Activated naive CD4-positive, alpha-beta T cell treated with Interleukin-2 at 50 U/mL for 16 hours (primary cell): ENCODE measurements at places on chromosomes 3 and 15.

GRCh38 chr3:105800320-105800719 lies 68.5 kb downstream of the CBLB start:
- DNase-seq: no peak

- DNase-seq: no peak
Observed at GRCh38 chr15:61500951-61501620, 272.0 kb upstream of the RORA start.

GRCh38 chr3:129440618-129441190 lies 680 bp downstream of the IFT122 start:
- no peak for DNase-seq

GRCh38 chr3:187014417-187014864 lies 84.1 kb downstream of the ST6GAL1 start:
- DNase-seq: no peak

- no peak for DNase-seq
Observed at GRCh38 chr3:141253326-141253725, 21.7 kb downstream of the PXYLP1 start.

DNA sequence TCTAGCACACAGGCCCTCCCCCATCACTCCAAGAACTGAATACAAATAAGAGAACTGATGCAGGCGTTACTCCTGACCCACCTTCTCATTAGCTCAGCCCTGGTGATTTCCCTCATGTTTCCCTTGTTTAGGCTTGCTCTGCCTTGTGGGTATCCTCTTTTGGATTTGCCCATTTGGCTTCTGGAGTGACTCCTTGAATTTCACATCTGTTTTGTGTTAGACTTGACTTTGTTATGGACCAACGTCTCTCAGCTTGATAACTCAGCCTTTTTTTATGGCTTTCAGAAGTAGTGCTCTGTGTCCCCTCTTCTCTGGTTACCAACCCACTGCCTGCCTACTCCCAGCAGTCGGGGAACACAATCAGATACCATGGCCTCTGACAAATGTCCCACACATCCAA lies 11.3 kb upstream of the TMOD3 start:
- DNase-seq: no peak

- no peak for DNase-seq
Observed at GRCh38 chr15:96564546-96564945, 234.0 kb downstream of the NR2F2 start.

- no peak for DNase-seq
Observed at GRCh38 chr3:34218706-34219385, 420.4 kb downstream of the PDCD6IP start.

- DNase-seq: no peak
Observed at GRCh38 chr3:9430733-9431132, 33.3 kb downstream of the SETD5 start.

- no peak for DNase-seq
Observed at GRCh38 chr3:147914532-147914931, 505.4 kb downstream of the ZIC1 start.

DNA sequence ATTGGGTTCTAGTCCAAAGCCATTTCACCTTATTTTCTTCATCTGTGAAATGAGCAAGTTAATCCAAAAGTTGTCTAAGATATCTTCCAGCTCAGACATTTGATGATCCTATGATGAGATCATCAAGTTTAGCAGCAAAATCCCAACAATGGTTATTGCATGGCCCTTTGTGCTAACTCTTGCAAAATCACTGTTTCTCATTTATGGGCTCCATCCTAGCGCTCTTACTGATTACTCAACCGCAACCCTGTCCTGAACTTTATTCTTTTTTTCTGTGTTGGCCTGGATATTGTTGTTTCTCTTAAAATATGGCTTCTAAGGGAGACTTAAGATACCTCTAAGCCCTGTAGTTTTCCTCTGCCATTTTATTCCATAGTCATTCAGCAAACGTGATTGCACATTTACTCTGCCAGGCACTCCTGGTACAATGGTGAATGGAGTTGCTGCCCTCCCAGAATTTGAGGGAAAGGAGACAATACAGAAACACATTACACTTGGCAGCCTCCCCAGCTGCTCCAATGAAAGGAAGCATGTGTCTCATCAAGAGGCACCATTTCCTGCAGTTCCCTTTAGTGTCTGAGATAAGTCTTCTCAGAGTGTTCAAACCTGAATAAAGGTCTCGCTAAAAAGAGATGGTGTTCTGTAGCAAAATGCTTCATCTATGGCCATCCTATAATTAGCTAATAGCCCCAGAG lies 4.4 kb downstream of the GXYLT2 start:
- no peak for DNase-seq

DNA sequence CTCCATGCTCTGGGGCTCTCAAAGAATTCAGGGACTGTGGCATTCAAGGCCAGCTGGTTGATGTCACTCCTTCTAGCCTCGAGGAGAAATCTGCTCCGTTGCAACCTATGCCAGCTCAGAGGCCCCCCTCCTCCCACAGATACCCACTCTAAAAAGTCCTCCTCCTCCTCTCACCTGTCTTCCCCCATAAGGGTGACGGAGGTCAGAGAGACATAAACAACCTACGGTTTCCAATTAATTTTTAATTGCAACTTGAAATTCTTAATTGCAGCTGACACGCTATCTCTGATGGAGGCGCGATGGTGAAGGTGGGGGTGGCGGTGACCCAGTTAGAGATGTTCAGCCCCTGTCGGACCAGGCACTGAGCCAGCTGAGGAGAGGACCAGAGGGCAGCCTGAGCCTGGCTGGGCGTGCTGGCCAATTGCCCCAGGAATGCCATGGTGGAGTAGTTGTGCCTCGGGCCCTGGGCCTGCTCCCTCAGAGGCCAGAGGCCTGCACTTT lies 43.2 kb upstream of the INSYN1 start:
- DNase-seq: no peak

DNA sequence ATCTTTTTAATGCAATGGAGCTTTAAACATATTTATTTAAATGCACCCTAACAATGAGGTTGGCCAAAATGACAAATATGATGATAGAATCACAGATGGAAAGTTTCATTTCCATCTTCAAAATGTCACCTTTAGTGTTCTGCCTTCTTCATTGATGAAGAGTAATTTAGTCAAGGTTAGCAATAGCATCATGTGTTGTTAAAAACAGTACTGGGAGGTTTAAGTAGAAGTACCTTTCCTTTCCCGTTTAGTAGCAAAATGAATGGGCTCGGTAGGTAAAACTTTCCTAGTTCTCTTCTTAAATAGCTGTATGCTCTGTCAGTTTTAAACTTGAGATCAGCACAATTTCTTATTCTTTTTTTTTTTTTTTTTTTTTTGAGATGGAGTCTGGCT lies 35.1 kb downstream of the EIF2AK4 start:
- no peak for DNase-seq

GRCh38 chr3:31709005-31709404 lies 176.3 kb downstream of the STT3B start:
- no peak for DNase-seq

DNA sequence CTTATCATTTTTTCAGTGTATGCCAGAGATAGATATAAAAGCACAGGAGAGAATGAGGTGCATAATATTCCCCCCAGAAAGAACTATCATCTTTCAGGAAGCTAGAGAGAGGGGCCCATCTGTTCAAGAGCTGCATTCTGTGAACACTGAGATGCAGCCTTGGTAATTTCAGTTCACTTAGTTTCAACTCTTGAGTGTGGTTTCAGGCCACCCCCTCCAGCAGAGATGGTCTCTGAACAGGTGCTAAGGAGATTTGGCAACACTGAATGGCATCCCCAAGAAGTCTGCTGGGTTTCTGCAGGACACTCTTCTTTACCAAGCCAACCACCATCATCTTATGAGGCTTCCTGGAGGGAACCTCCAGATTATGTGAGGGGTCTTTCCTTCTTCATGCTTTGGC lies 30.4 kb upstream of the LIMD1 start:
- no peak for DNase-seq

GRCh38 chr3:169475576-169475975 lies 187.9 kb downstream of the MECOM start:
- no peak for DNase-seq

DNA sequence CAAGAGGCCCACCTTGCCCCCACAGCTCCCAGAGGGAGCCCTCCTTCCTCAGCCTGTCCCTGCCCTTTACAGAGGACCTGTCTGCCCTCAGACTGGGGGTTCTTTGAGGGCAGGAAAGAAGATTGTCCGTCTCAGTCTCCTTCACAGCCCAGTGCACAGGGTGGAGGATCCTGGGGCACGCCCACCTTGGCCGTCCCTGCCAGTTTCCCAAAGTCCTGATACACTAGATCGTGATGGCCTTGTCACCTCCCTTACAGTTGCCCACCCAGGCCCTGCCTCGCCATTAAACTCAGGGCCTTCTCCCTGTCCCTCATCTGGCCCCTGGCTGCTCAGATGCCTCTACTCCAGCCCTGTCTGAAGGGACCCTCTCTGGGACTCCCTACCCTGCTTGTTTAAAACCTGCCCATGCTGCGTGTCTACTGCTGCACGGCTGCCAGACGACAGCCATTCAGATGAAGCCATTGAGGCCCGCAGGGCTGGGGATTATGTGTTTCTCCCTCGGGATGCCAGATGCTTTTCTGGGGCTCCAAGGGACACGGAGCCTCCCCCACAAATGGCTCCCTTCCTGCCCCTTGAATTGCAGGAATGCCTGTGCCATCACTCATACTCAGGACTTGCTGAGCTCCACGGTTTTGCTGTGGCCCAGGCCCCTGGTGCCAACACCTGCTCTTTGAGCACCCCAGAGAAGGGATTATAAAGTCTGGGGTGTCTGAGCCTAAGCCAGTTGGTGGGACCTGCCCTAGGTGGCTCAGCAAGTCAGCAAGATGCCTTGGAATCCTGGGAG lies 27.8 kb downstream of the ACSBG1 start:
- DNase-seq: no peak

GRCh38 chr15:48856942-48857341 lies 21.0 kb upstream of the EID1 start:
- no peak for DNase-seq

- no peak for DNase-seq
Observed at GRCh38 chr15:51883271-51883837, 53.9 kb downstream of the TMOD3 start.

DNA sequence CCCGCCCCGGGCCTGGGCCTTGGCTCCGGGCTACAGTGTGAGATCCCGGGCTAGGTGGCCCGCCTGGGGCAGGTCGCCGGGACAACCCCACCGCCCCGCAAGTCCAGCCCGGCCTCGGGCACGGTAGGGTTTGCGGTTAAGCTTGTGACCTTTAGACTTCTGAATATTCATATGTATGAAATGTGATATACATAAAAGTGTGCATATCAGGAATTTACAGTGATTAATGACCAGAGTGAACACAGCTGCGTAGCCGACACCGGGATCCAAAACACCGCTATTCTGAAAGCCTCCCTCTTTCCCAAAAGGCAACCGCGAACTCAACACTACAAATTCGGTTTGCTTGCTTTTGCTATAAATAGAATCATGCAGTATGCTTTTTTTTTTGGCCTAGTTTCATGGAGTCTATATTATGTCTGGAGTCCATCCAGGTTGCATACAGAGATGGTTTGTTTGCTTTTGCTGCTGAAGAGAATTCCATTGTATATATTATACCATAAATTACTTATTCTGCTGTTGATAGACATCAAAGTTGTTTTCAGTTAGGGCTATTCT lies 636 bp upstream of the SNRPA1 start:
- no peak for DNase-seq
